ENCODE measurements at places on chromosomes 3 and 15.

DNA sequence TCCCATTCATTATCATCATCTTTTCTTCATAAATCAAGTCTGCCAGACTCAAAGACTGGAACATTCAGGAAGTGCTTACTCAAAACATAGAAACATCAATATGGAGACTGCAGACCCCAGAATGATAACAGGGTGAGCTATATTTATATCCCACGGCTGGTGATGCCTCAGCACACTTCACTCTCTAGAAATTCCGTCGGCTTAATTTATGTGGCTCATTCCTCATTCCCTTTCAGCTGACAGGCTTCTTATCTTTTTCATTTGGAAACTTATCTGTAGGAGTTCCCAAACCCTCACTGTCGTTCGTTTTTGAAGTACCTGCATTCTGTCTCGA lies 45.5 kb downstream of the RFTN1 start:
- DNase-seq: no peak

DNA sequence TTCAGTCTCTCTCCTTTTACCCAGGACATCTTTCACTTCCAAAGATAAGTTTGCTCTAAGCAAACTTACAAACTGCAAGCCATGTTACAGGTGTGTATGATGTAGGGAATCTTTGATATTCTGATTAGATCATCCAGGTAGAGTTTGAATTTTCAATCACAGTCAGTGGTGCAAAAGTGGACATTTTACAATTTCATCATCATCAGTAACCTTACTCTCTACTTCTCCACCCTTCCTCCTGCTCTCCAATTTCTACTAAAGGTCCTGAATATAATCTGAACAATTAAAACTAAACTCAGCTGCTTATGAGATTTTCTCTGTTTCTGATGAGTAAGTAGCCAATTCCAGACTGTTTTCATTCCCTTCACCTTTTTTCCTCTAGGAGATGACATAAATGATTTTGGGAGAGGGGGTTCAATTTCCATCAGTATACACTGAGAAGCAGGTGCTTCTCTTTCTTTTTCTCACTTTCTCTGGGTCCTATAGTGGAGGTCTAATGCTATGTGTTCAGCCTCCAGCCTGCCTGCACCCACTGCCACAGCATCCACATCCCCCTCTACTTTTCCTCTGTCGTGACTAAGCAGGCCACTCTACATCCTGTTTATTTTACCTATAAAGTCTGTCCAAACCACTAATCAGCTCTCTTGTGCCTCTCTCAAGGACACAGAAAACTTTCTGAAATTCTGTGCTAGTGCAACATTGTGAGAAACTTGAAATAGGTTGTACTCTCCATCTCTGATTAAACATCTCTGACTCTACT lies 27.6 kb downstream of the SUCNR1 start:
- DNase-seq: no peak

DNA sequence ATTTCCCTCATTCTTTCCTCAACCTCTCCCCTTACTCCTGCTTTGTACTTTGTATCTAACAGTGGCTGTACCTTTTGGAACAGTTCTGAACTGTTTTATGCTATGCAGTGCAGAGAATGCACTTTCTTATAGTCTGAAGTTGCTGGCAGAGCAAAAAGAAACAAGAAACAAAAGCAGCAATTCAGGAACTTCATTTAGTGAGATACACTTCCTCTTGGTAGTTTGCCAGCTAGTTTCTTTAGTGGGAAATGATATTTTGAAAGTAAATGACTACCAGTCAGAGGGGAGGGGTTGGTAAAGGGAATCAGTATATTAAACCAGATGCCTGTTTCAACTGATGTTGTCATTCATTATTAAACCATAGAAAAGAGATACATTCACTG lies 55.0 kb upstream of the CHD2 start:
- no peak for DNase-seq

DNA sequence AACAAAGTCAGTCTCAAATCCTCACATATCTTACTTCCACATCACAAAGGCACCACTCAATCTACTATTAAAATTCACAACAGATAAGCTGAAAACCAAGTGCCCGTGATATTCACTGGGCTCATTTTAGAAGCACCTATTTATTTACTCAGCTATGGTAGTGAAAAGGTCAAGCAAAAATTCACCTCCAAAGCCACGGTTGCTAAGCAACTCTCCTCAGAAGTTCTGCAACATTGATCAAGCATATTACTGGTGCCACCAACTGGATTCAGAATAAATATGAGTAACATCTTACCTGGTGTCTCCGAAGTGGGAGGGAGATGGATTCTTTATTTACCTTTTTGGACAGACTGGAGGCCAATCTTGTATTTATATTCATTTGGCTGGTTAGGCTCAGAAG lies 714.8 kb downstream of the FHIT start:
- no peak for DNase-seq

- no peak for DNase-seq
Observed at GRCh38 chr15:86159468-86159867, 79.8 kb downstream of the AGBL1 start.

- no peak for DNase-seq
Observed at GRCh38 chr15:83503595-83504364, 56.6 kb downstream of the SH3GL3 start.

GRCh38 chr15:97959724-97960363 lies 659 bp upstream of the ARRDC4 start:
- no peak for DNase-seq

- no peak for DNase-seq
Observed at GRCh38 chr3:50620420-50620819, 3.5 kb downstream of the MAPKAPK3 start.

- DNase-seq: no peak
Observed at GRCh38 chr3:120182613-120183511, 88.6 kb upstream of the GSK3B start.
